ENCODE measurements at places on chromosomes 3 and 15. TPM values are rescaled to one million over a fixed set of nuclear protein-coding genes. Genes with fewer than 3 reads are reported as not detected.

GRCh38 chr15:66133247-66133885 is 120.2 kb downstream of the MEGF11 start:
- DNase-seq, result no peak

DNA sequence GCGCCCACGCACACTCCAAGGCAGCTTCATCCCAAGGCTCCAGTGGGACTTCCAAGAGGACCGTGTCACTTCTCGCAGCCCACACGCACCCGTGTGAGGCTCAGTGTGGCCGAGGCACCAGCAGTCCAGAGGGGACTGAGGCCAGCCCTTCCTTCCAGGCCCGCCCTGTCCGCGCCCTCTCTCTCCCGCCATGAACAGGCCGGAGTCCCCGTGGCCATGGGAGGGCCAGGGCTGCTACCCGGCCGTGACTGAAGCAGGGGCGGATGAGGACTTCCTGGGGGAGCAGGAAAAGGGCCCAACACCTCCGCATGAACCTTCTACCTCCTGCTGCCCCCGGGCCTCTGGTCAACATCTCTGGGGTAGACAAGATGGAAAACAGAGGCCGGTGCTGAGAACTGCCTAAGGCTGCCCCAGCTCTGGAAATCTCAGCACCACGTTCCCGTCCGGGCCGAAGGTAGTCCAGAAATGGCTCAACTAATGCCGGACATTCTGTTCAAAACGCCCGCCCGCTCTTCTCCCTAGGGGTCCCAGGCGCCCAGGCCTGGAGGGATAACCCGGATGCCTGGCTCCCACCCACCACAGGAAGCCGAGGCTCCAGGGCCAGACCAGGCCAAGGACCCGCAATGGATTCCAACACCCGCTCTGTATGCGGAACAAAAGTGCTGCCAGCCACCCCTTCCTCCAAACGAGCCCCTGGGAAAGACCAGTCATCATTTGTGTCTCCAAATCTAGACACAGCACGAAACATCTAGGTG is 32.7 kb downstream of the TNK2 start:
- peak; percentile 59 for DNase-seq

The SLC28A2 gene
- not detected for total RNA-seq

The PRSS50 gene
- total RNA-seq, result 0.52 TPM

- no peak for DNase-seq
Observed at GRCh38 chr3:134364936-134365765, 9.1 kb downstream of the AMOTL2 start.

The ATP10A gene
- total RNA-seq, result 1.5 TPM

The GOLGA8J gene
- total RNA-seq, result not detected

GRCh38 chr3:101811875-101812274 is 32.9 kb downstream of the NXPE3 start:
- no peak for DNase-seq

The AGBL1 gene
- not detected for total RNA-seq

The MANF gene
- total RNA-seq, result 44.9 TPM

GRCh38 chr3:12967606-12968351 is 105.5 kb downstream of the IQSEC1 start:
- peak; percentile 94 for DNase-seq
